T-helper 9 cell (primary cell): ENCODE measurements at places on chromosomes 1 and 21.
A peak's percentile ranks its signal among the peaks of the same experiment; 100 is the strongest.

DNA sequence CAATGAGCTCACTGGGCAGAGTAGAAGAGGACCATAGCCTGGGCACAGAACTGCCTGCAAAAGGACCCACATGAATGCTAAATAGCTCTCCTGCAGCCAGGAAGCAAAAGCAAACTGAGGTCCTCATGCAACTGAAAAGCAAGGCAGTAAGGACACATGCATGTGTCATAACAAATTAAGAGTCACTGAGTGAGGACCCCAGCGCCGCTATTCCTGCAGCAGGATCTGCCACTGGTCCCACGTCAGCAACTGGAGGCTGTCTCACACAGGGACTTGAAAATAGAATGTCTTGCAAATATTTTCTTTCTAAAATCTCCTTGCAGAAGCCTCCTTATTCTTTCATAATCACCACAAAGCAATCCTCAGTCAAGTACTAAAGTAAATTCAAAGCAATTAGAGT lies 559.6 kb upstream of the DAB1 start:
- DNase-seq, result no peak

DNA sequence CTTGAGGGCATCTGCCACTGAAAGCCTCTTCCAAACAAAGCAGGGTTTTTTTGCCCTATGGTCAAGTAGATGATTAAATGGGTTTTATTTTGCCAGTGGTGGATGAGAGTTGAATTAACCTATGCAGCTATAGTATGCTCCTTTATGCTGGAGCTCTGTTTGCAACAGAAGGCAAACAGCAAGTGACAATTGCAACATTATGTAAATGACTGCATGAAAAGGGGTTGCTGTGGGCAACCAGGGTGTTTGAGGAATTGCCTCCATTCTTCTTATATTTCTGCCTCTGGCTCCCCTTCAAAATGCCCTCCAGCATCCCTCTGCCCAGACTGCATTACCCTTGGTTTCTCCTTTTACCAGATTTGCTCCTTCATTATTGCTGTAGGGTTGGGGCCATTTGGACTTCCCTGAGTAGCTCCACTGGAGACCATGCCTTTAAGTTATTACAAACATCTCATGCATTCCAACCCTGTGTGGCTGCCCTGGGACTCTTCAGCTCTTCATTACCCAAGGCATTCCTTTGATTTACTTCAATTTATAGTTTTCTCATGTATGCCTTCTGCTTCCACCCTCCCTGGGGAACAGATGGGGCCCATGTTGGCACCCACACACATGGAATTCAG lies 398.4 kb downstream of the PRDM2 start:
- DNase-seq, result no peak

DNA sequence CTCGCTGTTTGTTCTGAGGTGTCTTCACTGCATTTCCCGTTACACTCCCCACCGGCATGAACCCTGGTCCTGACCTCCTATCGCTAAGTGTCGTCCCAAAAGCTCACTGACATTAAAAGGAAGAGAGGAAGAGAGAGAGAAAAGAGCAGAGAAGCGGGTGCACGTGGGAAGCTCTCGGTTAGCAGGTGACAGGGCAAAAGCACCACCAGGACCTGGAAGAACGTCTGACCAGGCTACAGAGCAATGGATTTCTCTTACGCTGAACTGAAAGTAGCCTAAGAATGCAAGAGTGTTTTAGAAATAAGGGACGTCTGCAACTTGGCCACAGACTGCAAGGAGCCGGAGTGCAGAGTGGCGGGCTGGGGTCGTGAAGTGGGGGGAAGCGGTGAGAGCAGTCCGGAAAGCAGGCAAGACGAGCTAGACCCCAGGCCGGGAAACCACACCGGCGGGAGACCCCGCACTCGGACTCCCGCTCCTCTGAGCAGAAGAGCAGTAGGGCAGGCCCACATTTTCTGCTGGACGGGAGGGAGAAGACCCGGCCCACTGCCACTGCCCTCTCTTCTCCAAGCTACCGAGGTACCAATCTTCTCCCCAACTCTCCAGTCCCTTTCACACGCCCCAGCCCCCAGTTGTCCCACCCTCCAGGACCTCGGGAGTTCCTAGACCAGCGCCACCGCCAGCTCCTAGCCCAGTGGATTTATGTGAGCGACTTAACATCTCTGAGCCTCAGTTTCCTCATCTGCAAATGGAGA lies 8.3 kb upstream of the MPZL1 start:
- DNase-seq, result no peak

GRCh38 chr1:197902454-197903195 lies at the start of gene C1orf53:
Gene C1orf53, plus strand, starts transcription at chr1:197902630. Its CDS starts 20 bp downstream, at chr1:197902650.
- DNase-seq, result peak; percentile 55
